ENCODE measurements at places on chromosomes 7 and 10.

- no peak for DNase-seq
These were observed 3.6 kb upstream of the HOXA13 start for GRCh38 chr7:27203365-27203953.

DNA sequence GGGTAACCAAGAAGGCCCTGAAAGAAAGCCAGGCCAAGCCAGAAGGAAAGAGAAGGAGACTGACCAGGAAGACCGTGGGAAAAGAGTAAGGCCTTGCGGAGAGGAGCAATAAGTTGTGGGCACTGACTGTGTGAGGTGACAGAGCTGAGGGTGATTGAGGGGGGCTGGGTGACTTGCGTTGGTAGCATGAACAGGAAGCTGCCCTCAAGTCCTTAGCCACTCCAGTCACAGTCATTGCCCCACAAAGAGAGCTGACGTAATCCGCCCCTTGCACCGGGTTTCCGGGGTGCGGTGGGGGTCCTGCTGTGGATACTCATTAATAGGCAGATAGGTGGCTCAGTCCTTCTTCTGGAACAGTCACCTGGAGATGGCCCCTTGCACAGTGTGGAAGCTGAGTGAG is 16.1 kb upstream of the DMBT1 start:
- DNase-seq: no peak

DNA sequence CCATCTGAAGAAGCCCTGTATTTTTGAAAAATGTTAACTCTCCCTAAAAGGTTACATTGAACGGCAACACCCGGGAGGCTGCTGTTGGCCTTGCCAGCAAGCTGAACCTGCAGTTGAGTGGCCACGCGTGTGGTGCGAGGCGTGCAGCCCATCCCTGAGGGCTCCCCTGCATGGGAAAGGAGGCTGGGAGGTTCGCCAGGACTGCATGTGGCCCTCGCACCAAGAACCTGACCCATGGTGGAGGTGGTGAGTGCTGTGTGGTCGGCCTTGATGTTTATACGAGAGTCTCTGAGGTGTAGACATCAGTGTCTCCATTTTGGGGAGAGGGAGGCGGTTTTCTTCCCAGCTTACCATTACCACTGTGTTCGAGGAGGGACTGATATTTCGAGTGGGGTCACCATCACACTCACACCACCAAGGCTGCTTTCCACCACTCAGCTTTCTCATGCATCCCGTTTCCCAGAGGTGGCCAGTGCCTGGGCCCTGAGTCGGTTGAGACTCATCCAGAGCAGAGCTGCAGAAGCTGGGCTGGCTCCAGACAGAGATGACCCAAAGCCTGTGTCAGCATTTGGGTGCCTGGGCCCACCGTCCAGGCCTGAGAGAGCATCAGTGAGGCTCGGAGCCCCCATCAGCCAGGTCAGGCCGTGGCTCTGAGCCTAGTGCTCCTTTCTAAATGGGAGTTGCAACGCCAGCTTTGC is 222.6 kb downstream of the EBF3 start:
- DNase-seq: no peak

GRCh38 chr7:155287284-155287935 is 10.3 kb upstream of the INSIG1 start:
- no peak for DNase-seq

DNA sequence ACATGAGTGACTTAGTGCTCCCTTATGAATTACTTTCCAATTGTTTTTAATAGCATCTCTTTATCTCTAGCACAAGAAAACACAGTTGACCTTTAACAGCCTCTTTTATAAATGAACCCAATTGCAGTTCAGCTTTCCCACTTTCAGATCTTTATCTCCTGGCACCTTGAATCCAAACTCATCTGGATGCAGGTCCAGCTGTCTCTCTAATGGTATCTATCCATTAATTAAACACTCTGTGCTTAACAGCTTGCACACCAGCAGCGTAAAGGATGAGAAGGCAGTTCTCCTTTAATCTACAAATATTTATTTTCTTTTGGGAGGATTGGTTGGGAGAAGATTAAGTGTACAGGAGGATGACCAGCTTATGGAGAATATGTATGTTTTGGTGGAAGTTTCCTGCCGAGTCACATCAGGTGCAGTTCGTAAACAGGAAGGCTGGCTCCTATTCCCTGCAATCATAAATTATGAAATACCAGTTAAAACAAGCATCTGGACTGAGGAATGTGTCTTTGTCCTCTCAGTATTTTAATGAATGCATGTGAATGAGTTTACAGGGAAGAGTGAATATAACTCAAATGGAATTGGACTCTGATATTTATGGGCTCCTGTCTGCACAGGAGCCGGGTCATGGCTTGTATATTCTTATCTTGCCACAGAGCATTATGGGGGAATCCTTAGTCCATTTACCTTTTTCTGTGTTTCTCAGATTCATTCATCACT is 232.7 kb downstream of the PHF14 start:
- DNase-seq: no peak

DNA sequence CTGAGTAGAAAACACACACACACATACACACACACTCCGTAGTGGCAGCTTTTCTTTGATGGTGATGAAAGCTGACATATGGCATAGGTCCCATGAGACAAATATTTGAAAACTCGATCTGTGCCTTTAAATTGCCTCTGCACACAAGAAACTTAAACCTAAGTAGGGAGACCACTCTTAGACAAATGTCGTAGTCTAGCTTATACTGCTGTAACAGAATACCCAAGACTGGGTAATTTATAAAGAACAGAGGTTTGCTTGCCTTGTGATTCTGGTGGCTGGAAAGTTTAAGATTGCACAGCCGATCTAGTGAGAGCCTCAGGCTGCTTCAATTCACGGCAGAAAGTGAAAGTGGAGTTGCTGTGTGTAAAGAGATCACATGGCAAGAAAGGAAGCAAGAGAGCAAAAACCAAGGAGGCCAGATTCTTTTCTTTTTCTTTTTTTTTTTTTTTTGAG is 489.4 kb upstream of the SORCS1 start:
- DNase-seq: no peak

GRCh38 chr7:24434972-24435371 is 138.3 kb upstream of the PALS2 start:
- DNase-seq: no peak

DNA sequence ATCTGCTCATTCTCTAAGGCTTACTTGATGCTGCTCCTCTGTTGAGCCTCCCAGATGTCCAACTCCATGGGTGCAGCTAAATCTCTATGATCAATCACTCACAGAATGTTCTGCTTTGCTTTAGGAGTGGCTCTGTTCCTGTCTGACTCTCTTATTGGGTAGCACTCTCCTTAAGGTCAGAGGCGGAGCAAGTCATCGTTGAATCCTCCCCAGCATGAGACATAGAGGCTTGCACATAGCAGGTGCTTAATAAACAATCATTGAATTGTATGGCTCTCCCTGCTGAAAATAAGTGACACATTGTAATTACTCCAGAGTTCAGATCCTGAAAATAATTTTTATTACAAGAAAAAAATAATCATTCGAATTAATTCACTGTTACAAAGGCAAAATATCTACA is 69.7 kb downstream of the NPS start:
- DNase-seq: no peak

- DNase-seq: no peak
These were observed 78.9 kb upstream of the GPR22 start for GRCh38 chr7:107390916-107391315.

GRCh38 chr10:104337521-104337984 is 712 bp downstream of the ITPRIP start:
- DNase-seq: no peak

GRCh38 chr10:109929501-109930219 is 6.3 kb upstream of the XPNPEP1 start:
- no peak for DNase-seq

DNA sequence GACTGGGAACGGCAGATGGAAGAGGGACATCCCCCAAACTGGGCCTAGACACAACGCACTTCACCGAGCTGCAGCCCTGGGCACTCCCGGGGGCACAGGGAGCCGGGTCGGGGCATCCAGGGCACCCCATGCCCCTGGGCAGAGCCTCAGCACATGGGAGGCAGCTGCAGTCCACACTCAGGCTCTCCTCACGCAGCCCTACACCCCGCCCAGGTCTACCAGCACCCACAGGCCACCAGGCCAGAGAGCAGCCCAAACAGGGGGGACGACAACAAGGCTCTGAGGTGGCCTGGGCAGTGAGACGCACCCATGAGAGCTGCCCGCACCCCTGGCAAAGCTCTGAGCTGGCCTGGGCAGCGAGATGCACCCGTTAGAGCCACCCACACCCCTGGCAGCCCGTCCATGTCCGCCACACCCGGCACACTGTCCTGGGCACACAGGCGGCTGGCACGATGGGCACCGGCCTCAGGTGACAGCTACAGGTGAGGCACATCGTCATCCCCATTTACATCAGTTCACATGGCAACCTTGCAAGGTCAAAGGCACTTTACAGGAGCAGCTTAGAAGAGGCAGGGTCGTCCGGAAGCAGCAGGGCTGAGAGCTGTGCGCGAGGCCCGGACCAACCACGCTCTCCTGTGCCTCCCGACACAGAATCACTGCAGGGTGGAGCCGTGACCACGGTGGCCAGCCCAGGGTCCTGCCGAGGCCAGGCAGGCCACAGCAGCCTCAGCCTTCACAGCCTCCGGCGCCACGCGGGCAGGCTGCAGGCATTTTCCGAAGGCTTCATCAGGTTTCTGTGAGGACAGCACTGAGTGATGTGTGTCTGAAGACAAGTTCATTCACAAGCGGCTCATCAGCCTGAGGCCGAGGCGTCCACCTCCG is 228.6 kb downstream of the MAD1L1 start:
- DNase-seq: no peak

- no peak for DNase-seq
These were observed 165.8 kb upstream of the KLF14 start for GRCh38 chr7:130899638-130900401.

DNA sequence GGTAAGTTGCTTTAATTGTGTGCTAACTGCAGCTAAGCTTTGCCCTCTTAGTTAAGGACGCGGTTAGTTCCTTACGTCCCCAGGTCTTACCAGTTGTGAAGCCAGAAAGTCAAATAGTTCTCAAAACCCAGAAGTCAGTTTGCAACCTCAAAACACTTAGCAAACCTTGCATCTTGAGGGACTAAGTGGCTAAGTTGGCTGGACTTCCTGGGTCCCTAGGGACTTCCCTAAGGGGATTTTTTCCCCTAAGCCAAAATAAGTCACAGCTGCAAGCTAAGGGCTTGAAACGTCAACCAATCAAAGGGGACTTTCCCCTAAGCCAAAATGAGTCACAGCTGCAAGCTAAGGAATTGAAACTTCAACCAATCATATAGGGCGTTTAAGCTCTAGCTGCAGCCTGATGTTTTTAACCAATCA is 36.2 kb upstream of the HECW1 start:
- no peak for DNase-seq

DNA sequence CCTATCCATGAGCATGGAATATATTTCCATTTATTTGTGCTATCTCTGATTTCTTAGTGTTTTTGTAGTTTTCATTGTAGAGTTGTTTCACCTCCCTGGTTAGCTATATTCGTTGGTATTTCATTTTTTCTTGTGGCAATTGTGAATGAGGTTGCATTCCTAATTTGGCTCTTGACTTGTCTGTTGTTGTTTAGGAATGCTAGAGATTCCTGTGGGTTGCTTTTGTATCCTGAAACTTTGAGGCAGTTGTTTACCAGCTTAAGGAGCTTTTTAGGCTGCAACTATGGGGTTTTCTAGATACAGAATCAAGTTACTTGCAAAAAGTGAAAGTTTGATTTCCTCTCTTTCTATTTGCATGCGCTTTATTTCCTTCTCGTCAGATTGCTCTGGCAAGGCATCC is 304.7 kb upstream of the GRM3 start:
- no peak for DNase-seq

DNA sequence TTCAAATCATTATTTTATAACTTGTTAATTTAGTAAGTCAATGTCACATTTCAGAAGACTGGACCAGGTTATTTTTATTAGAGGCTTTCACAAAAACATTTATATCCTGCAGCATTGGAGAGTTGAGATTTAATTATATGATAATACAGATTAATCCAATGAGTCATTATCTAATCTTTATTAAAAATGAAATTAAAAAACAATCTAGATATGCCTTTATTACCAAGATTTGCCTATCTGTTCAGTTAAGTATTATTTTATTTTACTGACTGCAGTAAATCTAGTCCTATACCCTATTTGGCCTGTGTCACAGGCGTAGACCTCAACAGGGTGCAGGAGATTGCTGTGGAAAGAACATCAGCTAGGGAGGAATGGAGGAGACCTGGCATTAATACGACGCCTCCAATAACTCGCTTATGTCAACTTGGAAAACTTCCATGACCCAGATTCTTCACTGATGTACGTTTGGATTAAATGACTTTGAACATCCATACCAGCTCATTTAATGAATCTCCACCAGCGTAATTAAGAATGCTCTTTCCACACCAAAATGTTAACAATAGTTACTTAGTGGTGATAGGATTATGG is 18.2 kb downstream of the PAXIP1 start:
- no peak for DNase-seq

DNA sequence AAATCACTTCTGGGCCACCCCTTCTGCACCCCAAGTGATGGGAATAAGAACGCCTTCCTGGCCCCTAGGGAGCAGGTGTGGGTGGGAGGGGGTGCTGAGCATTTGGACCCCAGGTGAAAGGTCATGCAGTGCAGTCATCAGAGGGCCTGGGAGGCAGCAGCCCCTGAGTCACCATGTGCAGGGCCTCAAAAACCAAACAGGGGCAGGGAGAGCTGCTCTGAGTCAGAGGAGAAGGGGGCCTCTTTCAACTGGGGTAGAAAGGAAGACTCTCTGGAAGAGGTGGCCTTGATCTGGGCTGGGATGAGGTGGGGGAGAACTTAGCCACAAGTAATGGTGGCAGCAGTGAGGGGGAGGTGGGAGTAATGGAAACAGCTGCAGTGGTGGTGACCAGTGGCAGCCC is 164.3 kb downstream of the BUB3 start:
- no peak for DNase-seq

DNA sequence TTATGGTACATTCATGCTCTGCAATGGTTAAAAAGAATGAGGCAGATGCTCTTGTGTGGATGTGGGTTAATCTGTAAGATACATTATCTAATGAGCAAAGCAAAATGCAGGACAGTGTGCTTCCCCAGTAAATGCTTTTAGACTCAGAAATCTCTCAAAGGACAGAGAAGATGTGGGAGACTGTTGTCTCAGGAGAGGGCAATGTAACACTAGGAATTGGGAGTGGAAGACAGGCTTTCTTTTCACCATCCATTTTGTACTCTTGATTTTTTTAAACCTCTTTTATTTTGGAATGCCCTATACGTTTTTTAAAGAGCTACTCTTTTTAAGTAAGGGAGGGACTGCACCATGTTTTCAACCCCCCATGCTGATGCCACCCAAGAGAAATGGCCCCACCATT is 77.5 kb upstream of the ADAM12 start:
- DNase-seq: no peak

Data from SK-N-MC (cell line).